ENCODE measurements at places on chromosomes 3 and 15.

DNA sequence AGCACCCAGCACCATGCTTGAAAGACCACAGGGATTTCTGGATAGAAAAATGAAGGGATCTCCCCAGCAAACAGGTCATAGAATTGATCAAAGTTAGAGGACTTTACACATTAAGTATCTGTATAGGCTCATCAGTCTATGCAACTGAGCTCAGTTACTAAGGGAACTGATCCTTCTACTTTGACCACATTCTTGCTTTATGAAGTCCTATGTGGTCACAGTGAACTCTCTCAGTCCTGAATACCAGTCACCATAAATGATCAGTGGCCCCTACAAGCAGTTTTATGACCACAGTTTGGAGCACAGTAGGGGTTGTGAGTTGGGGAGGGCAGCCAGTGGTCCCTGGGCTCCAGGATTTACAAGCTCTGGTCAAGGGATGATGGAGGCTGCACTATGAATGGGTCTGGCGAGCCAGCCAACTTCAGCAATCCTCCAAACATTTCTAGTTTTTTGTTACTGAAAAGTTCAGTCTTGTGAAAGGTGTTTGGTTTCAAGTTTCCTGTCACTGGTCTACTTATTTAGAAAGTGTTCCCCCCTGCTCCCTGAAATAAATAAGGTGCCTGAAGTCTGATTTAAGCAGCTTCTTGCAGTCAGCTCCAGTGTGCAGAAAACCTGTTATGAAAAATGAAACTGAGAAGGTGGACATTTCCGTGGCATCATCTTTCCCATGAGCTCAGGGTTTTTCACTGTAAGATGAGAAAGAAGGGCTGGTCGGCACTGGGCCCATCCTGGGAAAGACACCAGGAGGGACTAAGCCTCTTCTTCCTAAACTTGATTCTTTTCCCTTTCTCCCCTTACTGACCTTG is 75.5 kb downstream of the DAPK2 start:
- no peak for DNase-seq

GRCh38 chr3:56590814-56591213 is 33.8 kb downstream of the CCDC66 start:
- no peak for DNase-seq

DNA sequence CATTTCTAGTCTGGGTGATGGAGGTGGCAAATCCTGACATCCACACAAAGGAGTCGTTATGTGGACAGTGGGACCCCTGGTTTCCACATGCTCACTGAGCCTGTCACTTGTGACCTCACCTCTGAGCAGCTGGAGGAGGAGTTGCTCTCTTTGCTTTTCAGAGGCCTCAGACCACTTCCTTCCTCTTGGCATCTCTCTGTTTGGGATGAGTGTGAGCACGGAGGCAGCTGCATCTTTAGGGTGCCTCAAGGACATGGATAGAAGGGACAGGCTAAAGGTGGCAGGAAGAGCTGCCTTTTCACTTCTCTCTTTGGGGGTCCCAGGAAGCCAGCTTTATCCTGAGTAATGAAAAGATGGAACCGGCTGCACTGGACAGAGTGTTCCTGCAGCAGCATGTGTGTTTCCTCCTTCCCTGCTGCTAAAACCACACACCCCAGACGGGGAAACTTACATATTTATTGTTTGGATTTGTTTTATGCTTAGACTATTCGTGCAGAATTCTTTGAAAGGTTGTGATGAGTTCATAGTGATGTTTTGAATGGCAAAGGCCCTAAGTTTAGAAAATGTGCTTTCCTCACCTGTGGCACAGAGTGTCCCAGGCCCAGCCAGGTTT is 31.8 kb downstream of the GPR171 start:
- DNase-seq, result no peak

GRCh38 chr3:130662501-130662996 is 84.1 kb downstream of the PIK3R4 start:
- DNase-seq, result no peak

DNA sequence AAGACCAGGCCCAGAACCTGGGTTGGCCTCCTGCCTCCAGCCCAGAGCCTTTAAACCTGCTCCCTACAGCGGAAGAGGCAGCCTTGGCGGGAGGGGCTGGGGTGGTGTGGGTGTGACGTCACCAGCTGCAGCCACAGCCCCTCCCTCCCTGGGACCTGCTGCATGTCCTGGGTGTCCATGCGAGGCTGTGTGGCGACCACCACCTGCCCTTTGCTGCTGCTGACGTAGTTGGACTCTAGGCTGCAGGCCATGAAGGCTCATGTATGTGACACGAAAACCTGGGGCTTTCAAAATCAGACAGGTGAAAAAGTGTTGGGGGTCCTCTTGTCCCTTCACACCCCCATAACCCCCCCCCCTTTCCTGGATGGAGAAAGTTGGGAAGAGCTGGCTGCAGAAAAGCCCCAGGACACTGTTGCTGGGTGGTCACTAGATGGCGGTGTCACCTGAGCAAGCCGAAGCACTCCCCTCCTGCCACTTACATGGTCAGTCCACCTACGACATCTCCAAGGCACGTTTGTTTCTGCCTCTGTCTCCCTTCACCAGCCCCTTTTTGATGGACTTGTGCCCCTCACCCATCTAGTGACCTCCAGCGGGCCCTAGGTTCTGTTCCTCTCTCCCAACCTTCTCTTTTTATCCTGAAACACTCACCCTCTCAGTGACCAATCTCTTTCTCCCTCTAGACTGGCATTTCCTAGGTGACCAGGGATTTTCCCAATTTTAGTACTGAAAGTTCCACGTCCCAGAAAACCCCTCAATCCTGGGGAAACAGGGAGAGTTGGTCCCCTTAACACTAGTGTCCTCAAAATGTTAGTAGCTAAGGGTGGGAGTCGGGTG is 35.2 kb downstream of the SLC6A20 start:
- DNase-seq, result no peak

GRCh38 chr3:101038880-101039279 is 45.7 kb upstream of the ABI3BP start:
- no peak for DNase-seq

DNA sequence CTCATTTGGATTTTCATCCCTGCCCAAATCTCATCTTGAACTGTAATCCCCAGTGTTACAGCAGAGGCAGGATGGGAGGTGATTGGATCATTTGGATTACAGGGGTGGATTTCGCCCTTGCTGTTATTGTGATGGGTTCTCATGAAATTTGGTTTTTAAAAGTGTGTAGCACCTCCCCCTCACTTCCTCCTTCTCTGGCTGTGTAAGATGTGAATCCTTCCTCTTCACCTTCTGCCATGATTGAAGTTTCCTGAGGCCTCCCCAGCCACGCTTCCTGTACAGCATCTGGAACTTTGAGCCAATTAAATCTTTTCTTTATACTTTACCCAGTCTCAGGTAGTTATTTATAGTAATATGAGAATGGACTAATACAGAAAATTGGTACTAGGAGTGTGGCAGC is 316.8 kb downstream of the PLCL2 start:
- DNase-seq, result no peak

DNA sequence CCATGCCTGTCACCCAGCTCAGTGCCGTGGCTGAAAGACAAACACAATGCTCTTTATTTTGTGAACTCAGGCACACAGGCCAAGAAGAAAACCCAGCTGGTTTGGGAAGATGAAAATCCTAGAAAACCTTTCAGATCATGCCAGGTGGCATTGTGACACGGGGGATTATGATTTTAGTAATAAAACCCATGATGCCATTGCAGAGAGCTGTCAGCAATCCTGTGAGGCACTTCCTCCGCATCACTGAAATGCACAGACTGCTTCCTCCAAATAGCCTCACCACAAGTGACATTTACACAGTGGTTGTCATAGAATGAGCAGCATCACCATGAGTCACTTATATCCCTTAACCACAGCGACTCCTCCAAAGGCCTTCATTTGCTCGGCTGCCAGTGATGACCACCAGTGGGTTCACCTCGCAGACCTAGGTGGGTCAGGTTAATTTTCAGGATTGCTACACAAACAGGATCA is 22.7 kb downstream of the ABHD6 start:
- DNase-seq, result no peak

DNA sequence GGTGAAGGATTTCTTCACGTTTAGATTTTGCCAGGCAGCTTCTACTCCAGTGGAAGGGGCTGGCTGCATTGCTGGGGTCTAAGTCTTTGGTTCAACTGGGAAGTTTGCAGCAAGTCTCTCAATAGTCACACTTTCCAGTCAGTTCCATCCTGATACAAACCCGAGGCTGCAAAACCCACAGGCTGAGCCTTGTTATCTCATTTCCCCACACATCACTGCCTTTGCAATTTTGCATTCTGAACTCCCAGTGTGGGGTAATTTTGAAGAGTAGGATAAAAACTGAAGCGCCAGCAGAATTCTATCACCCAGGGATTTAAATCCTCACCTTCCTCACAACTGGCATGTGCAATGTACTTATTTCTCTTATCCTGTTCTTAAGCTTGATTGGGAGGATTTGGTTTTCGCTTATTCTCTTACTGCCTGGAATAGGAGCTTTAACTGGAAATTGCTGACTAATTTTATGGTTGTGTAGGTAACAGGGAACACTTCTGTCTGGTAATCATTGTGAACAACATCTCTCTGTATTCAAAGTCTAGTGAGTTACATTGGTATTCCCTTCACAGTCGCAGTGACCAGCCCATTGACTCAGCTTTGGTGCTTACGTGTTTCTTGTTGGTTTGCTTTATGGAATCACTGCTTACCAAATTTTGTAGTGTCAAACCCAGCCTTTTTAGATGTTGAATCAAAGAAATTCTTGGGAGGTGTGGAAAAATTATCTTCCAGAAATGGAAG is 142.0 kb upstream of the TOPAZ1 start:
- no peak for DNase-seq

- DNase-seq, result no peak
Observed at GRCh38 chr3:170033489-170033888, 4.3 kb upstream of the GPR160 start.

DNA sequence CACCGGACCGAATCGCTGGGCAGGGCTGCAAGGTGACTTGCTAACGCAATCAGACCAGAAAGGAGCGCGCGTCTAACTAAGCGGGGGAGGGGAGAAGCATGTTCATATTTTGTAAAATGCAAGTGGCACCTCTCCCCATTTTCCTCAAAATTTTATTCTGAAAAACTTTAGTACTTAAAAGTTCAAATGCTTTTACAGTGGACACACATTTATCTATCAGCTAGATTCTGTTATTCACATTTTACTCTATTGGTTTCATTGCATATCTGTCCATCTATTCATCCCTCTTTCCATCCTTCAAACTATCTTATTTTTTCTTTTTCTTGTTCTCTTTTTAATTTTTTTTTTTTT is 46.1 kb upstream of the KLHL25 start:
- no peak for DNase-seq

DNA sequence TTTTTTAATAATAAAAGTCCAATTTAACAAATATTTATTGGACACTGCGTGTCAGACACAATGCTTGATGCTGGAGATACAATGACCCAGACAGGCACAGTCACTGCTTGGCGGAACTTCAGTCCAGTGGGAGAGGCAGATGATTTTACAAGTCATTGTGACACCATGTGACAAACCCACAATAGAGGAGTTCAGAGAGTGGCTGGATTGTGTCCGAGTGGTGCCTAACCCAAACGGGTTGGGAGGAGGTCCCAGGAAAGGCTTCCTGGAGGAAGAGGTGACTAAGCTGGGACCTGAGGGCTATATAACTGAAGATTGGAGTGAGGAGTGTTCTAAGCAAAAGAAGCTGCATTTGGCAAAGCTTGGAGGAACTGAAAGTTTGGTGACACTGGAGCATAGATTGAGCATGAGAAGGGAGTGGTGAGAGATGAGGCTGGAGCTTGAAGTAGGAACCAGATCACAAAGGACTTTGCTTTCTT is 41.4 kb downstream of the CRTC3 start:
- DNase-seq, result no peak

GRCh38 chr15:38603672-38604071 is 39.1 kb upstream of the RASGRP1 start:
- DNase-seq, result no peak

DNA sequence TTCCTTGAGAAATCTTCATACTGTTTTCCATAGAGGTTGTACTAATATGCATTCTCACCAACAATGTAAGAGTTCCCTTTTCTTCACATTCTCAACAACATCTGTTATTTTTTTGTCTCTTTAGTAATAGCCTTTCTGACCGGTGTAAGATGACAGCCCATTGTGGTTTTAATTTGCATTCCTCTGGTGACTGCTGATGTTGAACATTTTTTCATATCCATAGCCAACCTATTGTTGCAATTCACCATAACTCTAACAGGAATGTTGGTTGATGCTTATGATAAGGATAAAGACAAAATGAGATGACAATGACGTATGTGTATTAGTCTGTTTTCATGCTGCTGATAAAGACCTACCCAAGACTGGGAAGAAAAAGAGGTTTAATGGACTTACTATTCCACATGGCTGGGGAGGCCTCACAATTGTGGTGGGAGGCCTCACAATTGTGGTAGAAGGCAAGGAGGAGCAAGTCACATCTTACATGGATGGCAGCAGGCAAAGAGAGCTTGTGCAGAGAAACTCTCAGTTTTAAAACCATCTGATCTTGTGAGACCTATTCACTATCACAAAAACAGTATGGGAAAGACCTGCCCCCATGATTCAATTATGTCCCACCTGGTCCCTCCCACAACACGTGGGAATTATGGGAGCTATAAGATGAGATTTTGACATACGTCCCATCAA is 37.6 kb upstream of the RHCG start:
- no peak for DNase-seq

- DNase-seq, result no peak
Observed at GRCh38 chr3:114365909-114366308, 72.1 kb downstream of the TIGIT start.

- DNase-seq, result no peak
Observed at GRCh38 chr3:157099326-157100095, 60.4 kb downstream of the CCNL1 start.

- no peak for DNase-seq
Observed at GRCh38 chr15:84608707-84609284, 8.0 kb downstream of the ZSCAN2 start.

GRCh38 chr3:61420136-61420759 is 141.1 kb upstream of the PTPRG start:
- DNase-seq, result no peak

DNA sequence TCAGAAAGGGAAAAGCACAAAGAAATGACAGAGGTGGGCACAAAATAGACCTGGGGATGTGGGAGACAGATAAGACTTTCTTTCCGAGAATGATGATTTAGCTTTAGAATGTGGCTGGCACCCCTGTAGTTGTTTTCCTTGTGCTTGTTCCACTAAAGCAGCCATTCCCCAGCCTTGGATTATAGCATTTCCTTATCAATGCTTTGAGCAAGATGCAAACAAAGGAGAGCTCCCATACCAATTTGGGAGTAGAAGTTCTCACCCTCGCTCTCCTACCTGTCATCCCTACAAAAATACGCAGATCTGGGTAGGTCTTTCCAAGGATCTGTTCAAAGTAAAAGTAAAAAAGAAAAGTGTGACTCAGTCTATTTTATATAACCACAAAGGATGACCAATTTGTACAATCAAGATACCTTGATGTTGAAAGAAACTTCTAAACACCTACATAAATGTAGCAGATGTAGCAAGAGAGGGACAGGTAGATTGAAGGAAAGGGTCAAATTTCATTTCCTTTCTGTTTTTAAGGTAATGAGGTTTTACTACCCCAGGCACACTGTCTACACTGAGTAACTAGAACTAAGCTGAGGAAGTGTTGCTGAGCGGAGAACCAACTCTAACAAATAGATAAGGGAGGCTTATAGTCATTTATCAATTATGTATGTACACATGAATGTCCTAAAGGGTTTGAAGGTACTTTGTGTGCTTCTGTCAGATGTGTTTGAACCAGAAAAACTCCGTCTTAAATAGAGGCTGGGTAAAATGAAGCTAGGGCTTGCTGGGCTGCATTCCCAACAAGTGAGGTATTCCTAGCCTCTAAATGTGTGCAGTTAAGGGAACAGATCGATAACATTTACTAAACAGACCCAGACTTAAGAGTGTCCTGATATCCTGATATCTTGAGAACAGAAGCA is 91.1 kb upstream of the LRRN1 start:
- no peak for DNase-seq

- DNase-seq, result no peak
Observed at GRCh38 chr3:124260206-124260915, 268.4 kb upstream of the ROPN1 start.
